ENCODE measurements at places on chromosomes 4 and X.
A peak's percentile ranks its signal among the peaks of the same experiment; 100 is the strongest.

DNA sequence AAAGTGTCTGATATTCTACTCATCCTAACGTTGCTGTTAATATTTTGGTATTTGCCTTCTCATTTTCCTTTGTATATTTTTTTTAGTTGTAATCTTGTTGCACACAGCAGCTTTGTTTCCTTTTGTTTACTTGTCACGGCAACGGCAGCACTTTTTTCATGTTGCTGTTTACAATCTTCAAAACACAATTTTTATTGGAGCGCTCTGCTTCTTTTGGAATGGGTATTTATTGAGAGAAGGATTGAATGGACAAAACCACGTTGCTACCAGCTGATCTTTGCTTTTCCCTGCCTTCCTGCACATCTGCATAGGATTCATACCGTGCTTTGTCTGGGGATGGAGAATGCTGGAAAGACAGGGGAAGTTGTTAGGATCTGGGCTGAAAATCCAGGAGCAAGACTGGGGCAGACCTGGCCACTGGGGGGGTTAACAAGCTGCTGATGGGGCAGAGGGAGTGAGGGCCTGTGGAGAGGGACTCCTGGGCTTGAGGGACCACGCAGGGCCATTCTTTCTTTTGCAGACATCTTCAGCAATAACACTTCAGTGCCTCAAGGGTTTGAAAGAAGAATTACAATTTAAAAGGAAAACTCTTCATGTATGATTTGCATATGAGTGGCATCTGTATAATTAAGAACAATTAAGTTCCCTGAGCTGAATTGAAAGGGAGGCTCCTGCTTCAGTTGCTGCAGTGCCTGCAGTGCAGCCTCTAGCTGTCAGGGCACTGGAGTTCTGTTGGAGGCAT, 69.8 kb downstream of the TMEM131L start:
- no peak for DNase-seq

- DNase-seq, result no peak
Measured at GRCh38 chr4:84892950-84893349, 73.5 kb downstream of the WDFY3 start.

DNA sequence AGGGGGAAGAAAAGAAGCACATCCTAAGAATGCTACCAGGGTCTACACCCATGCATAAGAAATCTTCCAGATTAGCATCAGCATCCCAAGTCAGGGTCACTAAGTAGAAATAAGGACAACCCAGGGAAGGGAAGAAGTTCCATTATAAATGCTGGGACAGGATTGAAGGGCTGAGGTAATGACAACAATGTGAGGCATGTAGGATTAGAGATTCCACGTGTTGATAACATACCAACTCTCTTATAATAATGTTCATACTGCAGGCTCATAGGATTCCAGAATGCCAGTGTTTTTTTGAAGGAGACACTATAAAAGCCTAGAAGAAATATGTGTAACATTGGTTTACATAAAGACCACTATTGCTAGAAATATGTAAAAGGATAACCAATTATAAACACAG, 201.2 kb downstream of the MID1IP1 start:
- DNase-seq, result no peak

DNA sequence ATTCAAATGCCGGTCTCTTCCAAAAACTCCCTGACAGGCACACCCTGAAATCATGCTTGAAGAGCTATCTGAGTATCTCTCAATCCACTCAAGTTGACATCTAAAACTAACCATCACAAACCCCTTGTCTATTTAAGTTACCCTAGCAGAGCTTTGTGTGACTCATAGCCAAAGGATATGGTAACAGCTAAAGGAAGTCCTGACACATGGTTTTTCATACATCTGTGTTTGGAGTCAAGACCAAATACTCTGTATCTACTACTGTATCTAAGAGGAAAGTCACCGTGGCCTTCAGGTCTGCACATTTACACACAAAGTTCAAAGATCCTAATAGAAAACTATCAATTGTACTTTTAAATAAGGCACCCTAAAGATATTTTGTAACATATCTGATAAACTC, 239.6 kb upstream of the VCX start:
- DNase-seq, result no peak

- DNase-seq, result no peak
Measured at GRCh38 chr4:141845901-141846300, 209.5 kb downstream of the IL15 start.

DNA sequence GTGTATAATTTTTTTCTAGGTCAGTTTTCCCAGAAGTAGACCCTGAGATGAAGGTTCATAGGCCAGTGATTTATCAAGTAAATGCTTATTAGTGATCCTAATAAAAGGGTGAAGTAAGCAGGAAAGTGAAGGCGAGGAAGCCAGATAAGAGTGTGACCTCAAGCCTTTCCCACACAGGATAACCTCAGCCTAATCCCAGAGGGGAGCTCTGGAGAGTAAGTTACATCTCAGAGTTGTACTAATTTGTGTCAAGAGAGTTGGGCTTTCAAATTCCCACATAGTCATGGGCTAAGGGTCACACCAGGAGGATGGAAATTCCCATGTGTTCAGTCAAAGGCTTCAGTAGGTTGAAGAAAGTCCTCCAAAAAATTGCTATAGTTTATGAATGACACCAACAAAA, 191.4 kb downstream of the ADGRA3 start:
- no peak for DNase-seq

DNA sequence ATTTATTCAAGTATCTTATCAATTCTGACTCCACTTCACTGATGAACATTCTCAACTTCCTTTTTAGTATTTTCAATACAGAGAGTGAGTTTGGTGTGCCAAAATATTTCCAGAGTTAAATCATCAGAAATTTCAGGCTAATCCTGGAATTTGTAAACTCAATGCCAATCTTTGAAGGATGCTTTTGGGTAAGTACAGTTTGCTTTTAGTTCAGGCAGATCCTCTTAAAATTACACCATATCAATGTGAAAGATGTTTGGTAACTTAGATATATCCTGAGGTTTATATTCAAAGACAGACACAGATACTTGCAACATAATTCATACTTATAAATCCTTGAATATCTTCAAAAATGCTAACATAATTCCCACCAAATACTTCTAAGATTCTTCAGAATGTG, 76.0 kb upstream of the FAM47B start:
- no peak for DNase-seq

GRCh38 chrX:112555831-112556230, 123.9 kb downstream of the LHFPL1 start:
- DNase-seq, result no peak

GRCh38 chr4:95701500-95702170, 138.3 kb upstream of the PDHA2 start:
- peak; percentile 48 for DNase-seq

- no peak for DNase-seq
Measured at GRCh38 chr4:4182835-4183568, 43.7 kb downstream of the OTOP1 start.

DNA sequence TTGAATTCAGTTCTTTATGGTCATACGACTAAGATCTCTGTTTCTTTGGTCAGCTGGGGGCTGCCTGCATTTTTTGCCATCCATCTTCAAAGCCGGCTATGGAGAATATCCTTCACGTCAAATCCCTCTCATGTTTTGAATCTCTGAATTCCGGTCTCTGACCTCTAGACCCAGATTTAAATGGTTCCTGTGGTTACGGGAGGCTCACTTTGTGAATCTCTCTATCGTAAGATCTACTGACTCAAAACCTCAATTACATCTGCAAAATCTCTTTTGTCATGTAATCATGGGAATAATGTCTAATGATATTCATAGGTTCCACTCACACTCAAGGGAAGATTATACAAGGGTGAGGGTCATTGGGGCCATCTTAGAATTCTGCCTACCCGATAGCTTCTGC, 5.7 kb upstream of the MPC1L start:
- DNase-seq, result peak; percentile 21

DNA sequence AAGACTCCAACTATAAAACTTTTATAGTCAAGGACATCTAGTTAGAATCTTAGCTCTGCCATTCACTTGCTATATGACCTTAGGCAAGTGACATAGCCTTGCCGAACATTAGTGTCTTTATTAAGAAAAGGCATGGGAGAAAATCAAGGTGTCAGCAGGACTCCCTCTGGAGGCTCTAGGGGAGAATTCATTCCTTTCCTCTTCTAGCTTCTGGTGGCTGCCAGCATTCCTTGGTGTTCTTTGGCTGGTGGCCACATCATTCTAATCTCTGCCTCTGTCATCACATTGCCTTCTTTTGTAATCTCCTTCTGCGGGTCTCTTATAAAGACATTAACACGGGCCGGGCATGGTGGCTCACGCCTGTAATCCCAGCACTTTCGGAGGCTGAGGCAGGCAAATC, 99.8 kb downstream of the PPP1R2C start:
- DNase-seq, result no peak

GRCh38 chr4:175246941-175247340, 328.8 kb downstream of the ADAM29 start:
- no peak for DNase-seq

- no peak for DNase-seq
Measured at GRCh38 chr4:126479709-126480108, 1153.0 kb upstream of the INTU start.

DNA sequence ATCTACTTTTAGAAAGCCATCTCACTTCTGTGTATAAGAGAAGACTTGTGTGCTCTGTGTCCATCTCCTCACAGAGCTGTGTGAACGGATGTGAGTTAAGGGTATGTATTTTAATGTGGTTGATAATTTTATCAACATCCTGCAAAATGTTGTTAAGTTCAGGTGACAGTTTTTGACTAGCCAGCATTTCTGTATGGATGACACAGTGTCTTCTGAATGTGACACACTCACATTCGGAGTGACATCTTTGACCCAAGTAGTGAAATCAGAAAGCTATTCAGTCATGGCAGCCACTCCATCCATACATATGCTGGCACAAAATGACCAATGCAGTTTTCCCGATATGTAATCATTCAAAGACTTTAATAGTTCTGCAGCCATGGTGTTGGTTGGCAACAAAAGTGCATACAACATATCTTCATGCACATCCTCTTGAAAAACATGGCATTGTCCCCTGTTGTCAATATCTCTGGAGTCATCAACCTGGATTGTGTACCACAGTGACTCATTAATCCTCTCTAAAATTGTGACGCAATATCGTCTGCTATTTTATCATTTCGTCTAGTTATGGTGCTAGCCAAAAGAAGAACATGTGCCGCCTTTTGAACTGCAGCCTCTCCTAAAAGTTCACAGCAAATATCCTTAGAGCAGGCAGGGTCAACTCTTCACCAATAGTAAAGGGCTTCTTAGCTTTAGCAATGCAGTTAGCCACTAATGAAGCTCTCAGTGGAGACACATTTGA, 6.8 kb upstream of the FGF2 start:
- DNase-seq, result no peak

- DNase-seq, result no peak
Measured at GRCh38 chr4:112343330-112344080, 46.3 kb downstream of the ALPK1 start.

GRCh38 chr4:19187096-19187495, 1064.6 kb upstream of the SLIT2 start:
- DNase-seq, result no peak

DNA sequence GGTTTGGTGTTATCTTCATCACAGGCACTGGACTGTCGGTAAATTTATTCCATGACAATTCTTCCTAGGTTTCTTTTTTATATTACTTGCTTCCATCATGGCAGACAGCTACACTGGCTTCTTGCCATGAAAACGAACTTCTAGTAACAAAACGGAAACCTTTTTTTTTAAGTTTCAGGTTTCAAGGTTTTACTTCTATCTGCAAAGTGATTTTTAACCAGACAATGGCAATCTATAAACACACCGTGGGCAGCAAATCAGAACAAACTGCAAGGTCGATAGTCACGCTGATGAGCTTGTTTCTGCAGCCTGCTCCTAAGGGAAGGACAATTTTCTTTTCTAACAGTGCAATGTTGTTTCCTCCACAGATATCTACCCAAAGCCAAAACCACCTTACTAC, 29.9 kb downstream of the XG start:
- no peak for DNase-seq

DNA sequence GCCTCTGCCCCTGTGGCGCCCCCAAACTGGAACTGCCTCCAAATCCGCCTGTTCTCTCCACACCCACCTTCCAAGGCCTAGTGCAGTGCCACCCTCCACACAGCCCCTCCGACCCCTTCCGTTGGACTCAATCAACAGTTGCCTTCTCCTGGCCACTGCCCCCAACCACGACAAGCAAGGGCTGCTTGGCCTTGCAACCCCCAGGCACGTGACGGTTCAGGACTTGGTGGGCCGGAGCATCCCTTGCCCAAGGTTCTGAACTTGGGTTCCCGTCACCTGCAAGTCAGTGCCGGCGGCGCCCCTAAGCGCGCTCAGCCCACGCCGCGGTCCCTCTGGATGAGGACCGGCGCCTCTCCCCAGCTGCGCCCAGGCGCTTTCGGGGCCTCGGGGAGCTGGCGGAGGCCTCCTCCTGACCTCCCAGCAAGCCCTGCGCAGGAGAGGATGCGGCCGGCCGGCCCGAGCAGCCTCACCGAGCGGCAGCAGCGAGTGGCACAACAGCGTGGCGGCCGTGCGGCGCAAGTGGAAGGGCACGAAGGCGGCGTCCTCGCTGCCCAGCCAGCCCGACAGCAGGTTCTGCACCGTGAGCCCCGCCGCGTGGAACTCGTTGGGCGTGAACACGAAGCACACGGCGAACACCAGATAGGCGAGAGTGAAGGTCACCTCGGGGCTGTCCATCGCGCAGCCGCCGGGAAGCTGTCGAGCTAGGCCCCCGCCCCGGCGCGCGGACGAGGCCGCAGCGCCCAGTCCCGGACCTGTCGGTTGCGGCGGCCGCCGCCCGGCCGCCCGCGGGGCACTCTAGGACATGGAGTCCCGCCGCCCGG, 750 bp downstream of the TMEM129 start:
- peak; percentile 17 for DNase-seq

All from stromal cell of bone marrow (primary cell).